Stimulated activated CD8-positive, alpha-beta memory T cell treated with anti-CD3 and anti-CD28 coated beads, Interleukin-12 subunit alpha, Interleukin-12 subunit beta, amount 100 ng/mL, for 1 hour (primary cell): ENCODE measurements at places on chromosomes 4 and X.

DNA sequence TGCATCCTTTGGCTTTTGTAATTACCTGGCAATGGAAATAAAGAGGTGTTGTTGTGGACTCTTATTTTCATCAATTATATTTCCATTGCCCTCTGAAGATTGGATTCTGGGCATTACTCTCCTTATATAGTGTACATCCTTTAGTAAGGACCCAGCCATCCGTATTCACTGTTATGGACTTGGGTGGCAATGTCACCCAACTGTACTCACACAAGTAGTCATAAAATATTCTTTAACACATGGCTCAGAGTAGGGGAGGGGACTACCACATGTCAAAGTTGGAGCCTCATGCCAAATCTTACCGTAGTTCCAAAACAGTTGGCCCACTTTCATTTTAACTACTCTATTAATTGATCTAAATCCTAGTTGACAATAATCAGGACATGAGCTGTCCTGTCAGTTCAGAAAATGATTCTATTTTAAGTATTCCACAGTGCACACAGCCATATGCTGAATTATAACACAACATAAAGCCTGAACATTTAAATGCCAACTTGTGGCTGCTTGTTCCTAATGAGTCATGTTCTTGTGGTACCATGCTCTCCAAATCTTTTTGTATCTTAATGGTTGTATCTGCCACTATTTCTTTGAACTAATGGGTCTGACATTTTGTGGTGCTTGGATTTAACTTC is 4.9 kb downstream of the FRAS1 start:
- DNase-seq: no peak

DNA sequence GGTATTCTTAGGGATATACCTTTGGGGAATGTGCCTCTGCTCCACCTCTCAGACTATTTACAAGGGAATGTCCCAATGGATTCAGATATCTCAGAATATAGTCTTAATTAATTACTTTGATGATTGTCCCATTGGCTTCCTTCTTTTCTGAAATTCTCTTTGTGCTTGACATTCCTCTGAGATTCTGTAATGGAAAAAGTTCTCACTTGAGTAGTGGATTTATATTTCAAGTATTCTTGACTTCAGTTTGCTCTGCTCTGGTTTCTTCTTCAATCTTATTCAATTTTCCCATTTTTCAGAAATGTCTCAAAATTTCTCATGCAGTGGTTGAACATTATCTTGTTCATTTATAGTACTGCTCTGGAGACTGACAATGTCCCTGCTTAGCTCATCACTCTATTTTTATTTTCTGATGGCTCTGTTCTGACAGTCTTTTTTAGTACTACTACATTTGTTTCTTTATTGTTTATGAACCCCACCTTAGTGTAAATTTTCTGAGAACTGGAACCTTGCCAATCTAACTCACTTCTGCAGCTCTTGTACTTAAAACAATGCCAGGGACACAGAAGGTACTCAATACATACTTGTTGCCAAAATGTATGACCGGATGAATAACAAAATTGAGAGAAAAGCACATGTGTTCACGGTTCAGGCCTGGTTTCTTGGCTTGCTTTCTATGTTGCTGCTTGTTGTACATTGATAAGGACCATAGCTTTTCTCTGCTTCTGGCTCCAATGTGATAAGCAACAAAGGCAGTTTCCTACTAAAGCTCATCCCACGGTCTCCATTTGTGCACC is 471.7 kb downstream of the GASK1B start:
- no peak for DNase-seq

GRCh38 chr4:112942077-112942476 is 107.4 kb upstream of the ANK2 start:
- DNase-seq: no peak

- DNase-seq: no peak
Observed at GRCh38 chr4:26365537-26366150, 44.8 kb downstream of the RBPJ start.

GRCh38 chrX:110123331-110123782 is 120.4 kb downstream of the TMEM164 start:
- no peak for DNase-seq

- DNase-seq: no peak
Observed at GRCh38 chr4:3862640-3863420, 96.6 kb downstream of the ADRA2C start.

GRCh38 chrX:115467961-115468360 is 93.0 kb upstream of the PLS3 start:
- no peak for DNase-seq

DNA sequence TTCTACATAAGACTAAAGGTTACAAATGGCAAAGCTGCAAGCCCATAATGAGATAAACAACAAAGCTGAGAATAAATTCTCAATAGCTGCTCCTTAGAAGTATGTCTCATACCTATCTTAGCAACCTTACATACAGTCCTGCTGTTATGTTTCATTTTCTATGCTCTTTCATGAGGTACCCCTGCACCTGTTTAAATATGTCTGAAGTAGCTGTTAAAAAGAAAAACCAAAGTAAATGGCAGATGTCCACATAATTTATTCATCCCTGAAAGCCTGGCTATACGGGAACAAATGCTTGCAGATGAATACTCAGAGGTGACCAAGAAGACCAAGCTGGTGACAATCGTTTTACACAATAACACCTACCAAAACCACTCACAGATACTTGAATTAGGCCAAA is 22.5 kb downstream of the PPA2 start:
- DNase-seq: no peak

DNA sequence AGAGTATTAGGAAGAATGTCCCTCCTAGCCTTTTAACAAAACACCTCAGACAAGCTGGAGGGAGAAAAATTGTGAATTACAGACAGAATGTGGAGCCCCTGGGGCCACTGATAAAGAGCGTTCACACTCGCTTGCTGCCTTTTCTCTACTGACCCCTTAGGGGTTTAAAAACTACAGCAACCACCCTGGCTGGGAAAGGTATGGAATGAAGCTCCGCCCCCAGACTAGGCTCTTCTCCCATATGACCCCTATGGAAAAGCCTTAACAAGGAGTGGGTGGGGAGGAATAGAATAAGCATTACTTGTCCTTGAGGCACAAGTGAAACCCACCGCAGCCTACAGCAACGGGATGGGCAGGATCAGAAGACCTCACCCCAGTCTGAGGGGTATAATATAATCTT is 26.3 kb downstream of the ANKRD50 start:
- DNase-seq: no peak

DNA sequence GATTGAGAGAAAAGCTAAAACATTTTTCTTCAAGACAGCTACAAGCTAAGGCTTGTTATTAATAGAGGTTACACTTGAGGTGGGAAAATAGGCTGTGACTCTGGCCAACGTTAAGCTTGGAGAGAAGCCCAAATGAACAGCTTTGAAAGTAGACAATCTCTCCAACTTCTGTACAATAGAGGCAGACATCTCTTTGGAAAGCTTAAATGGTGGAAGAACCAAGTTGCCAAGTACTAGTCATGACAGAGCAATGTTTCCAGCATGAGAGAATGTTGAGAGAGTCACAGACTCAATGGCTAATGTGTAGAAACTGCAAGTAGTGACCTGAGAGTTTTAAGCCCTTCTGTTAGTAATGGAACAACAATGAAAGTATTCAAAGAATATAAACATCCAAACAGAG is 298.1 kb downstream of the INPP4B start:
- DNase-seq: no peak

DNA sequence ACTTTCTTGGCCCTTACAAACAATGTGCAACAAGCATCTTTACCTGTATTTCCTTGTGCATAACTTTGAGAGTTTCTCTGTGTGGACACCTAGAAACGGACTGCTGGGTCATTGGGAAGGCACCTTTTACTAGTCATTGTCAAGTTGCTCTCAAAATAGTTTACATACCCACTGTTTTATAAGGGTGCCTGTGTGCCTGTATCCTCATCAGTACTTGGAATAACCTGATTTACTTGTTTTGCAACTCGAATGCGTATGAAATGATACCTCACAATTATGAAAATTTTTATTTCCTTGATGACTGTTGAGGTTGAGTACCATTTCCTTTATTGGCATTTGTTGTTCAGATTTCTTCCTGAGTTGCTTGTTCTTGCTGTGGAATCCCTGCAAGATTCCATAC is 150.8 kb downstream of the STIM2 start:
- DNase-seq: no peak

- DNase-seq: no peak
Observed at GRCh38 chr4:182875453-182876405, 41.5 kb downstream of the DCTD start.

GRCh38 chrX:41067721-41068120 is 17.5 kb upstream of the USP9X start:
- no peak for DNase-seq

GRCh38 chrX:11254417-11255109 is 38.6 kb upstream of the AMELX start:
- DNase-seq: no peak

DNA sequence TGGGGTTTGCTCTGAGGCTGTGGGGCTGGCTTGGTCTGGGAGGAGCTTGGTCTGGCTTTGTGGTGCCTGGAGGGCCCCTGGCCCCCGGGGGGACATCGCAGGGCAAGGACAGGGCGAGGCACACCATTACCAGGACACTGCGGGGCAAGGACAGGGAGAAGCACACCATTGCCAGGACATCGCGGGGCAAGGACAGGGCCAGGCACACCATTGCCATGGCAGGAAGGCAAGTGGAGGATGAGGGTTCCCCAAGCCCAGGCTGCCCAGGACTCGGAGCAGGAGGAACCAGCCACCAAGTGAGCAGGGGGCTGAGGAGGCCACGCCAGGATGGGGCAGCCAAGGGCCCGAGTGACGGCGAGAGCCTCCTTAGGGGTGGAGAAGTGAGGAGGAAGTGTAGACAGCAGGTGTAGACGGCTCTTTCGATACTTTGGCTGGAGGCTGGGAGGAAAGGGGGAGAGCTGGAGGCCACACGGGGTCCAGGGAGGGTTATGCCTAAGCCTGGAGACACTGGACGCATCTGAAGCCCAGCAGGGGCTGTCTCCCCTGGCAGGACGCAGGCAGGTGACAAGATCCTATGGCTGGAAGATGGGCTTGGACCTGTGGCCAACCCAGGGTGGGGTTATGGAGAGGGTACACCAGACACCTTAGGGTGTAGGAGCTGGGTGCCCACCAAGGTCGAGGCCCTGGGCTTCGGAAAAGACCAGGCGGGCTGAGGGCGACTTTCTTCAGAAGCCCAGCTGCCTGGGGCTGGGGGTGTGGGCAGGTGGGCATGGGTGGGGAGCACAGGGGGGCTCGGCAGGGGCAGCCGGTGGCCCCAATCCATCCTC is 7.3 kb downstream of the NKX1-1 start:
- DNase-seq: no peak

DNA sequence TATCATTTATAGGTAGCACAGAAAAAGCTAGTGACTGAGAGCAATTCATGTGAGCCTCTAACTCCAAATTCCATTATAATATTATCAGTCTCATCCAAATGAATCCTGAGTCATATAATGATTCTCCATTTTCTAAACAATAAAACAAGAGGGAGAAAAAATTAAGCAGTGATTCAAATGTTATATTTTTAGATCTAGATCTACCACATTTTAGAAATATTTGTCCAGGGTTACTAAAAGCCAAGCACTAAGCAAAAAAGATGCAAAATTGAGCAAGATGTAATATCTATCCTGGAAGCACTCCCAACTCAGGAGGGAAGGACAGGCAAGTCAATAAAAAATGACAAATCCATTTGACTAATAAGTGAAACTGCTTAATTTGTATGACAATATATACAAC is 172.8 kb downstream of the FBXW7 start:
- DNase-seq: no peak

GRCh38 chr4:146108756-146109155 is 66.8 kb upstream of the LSM6 start:
- DNase-seq: no peak

- DNase-seq: no peak
Observed at GRCh38 chr4:66219401-66219800, 549.1 kb upstream of the EPHA5 start.

DNA sequence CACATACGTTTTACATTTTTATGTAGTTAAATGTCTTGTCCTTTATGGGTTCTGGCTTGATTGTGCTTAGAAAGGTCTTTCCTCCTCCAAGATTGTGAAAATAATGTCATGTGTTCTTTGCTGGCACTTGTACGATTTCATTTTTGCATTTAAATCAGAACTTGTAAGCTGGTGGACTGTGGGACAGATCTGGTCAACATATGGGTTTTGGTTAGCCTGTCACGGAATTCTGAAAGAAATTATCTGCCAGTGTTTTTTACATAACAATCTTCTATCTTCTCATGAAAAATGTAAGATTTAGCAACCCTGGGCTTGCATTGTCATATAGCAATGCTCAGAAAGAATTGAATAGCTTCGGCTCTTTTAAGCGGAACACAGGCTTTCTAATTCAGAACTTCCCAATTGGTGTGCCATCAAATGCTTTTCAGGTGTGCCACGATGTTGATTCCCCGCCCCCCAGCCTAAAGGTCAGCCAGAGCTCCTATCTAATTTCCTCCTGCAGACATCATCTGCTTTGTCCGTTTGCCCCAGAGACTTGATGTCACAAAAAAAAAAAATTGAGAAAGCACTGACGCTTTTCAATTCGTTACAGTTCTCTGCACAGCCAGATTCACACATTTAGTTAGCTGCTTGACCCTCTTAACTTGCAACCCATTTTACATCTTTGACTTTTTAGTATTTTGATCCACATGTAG is 16.2 kb downstream of the AFF1 start:
- DNase-seq: no peak

DNA sequence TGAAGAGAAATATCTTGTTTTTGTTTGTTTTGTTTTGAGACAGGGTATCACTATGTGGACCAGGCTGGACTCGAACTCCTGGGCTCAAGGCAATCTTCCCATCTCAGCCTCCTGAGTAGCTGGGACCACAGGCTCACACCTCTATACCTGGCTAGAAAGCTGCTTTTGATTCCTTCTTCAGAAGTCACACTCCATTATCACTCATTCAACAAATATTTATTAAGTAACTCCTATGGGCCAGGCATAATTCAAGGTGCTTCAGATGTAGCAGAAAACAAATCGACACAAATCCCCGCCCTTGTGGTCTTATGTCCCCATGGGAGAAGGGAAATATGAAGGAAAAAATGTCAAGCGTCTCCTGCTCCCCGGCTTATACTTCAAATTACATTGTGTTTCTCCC is 72.6 kb upstream of the DHX15 start:
- no peak for DNase-seq

DNA sequence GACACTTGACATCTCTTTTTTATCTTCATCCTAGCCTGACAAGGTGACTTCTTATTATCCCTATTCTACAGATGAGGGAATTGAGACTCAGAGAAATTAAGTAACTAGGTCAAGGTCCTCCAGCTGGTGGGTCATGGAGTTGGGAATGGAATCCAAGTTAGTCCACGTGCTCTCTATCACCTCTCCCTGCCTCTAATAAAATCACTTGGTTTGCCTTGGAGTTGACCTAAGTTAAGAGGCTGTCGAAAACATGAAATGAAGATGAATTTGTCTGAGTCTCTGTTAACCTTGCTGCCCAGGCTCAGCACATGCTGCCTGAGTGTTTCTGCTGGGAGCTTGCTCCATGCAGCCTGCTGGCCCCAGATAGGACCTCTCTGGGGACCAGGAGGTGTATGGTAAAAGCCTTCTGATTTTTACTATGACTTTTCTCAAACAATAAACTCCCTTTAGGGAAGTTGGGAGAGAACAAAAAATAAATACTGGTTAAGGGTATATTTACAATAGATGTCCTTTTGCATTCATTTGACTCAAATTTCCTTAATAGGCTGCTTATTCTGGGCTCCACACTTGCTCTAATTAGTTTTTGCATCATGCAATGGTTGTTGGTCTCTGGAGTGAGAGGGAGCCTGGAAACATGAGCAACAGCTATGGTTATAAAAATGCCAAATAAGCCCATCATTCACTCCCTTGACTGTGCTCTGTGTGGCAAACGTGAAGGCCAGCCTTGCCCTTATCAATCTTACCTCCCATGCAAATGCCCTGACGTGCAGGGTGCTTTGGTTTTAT is 61.6 kb upstream of the DHX15 start:
- no peak for DNase-seq

- DNase-seq: no peak
Observed at GRCh38 chrX:47864785-47865184, 28.1 kb downstream of the ZNF81 start.
